Stimulated activated CD4-positive, alpha-beta T cell treated with anti-CD3 and anti-CD28 coated beads, Interleukin-1b, Interleukin-23, amount 100 ng/mL, for 1 hour (primary cell): ENCODE measurements at places on chromosomes 2 and 18.

DNA sequence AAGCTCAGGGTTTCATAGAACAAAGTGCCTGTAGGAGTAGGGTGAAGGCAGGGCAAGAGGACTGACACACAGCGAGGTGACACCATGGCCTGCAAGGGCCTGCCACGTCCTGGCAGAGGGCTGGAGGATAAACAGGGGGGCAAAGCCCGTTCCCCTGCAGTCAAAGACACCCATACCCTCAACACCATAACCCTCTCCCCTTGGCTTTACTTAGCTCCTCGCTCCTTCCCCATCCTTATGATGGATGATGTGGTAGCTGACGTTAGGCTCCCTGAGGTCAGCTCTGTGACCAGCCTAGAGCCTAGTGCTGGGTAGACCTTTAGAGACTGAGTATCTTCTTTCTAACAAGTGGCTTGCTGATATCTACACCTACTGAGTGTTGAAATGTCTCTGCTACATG, 683.3 kb upstream of the HS6ST1 start:
- DNase-seq, result no peak

- no peak for DNase-seq
Measured at GRCh38 chr2:218404351-218405085, 4.8 kb downstream of the CTDSP1 start.

DNA sequence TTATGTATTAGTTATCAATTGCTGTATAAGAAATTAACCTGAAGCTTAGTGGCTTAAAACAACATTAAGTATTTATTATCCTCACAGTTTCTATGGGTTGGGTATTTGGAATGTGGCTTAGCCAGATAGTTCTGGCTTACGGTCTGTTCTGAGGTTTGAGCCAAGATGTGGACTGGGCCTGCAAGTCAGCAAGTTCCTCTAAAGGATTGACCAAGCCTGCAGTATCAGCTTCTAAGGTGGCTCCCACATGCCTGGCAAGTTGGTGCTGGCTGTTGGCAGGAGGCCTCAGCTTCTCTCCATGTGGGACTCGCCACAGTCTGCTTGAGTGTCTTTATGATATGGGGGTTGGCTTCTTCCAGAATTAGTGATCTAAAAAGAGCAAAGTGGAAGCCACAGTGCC, 45.0 kb upstream of the TCF4 start:
- DNase-seq, result no peak

DNA sequence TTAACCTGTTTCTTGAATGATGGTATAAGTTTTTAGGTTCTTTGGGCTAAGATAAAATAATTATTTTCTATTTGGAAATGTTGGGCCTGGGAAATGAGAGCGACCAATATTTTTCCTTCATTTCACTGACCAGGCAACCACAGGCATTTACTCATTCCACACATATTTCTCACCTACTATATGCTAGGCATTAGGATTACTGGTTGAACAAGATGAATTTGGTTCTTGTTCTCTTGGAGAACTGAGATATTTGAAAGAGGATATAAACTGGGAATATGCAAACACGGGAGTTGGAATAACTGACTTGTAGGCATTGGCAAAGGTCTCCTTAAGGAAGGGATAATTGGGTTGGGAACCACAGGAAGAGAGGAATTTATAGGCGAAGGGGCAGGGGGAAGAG, 3.9 kb upstream of the MYL1 start:
- DNase-seq, result no peak

- no peak for DNase-seq
Measured at GRCh38 chr2:28981016-28981441, at the start of gene TOGARAM2. Gene TOGARAM2, plus strand, starts transcription at chr2:28981298. Its CDS starts 13,537 bp downstream, at chr2:28994835.

GRCh38 chr2:109208071-109208950, 79.3 kb downstream of the SH3RF3 start:
- no peak for DNase-seq

DNA sequence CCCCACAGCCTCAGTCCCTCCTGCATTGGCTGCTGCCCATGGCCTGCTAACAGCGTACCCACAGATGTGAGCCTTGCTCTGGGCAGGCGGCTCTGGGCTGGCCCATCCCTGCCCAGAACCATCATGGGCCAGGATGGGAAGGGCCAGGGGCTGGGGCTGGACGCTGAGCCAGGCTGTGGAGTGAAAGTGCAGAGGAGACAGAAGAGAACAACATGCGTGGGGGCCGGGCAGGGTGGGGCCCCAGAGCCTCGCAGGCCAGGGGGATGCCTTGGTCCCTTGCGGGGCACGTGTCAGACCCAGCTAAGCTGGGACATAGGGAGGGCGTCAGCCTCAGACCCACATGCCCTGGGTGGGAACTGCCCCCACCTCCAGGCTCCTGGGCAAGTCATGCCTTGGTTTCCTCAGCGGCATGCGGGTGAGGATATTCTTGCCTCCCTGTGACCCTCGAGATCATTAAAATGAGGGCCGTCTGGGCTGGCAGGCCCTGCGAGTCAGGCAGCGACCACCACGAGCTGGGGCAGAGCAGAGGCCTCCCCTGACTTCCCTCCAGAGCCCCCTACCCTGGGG, 27.3 kb downstream of the GPC1 start:
- DNase-seq, result no peak

- DNase-seq, result no peak
Measured at GRCh38 chr18:13619505-13620205, 106.7 kb downstream of the FAM210A start.

DNA sequence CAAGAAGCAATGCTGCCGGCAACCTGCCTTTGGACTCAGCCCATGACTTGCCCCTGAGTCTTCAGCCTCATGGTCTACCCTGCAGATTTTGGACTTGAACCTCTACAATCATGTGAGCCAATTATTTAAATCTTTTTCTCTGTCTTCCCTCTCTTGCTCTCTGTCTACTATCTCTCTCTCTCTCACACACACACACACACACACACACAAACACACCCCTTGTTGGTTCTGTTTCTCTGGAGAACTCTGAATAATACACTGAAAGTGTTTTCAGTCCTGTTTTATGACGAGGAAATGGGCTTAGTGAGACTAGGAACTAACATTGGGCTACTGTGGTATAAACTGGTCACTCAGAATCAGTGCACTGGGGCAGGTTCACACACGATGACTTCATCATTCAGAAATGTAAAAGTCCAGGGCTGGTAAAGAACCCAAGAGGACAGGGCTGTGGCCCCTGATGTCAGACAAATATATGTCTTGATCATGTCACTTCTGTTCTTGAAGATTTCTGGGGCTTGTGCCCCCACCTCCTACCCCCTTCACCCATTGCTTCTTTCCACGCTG, 266.1 kb upstream of the SIX2 start:
- no peak for DNase-seq

GRCh38 chr2:235901243-235901642, 266.9 kb downstream of the GBX2 start:
- no peak for DNase-seq

DNA sequence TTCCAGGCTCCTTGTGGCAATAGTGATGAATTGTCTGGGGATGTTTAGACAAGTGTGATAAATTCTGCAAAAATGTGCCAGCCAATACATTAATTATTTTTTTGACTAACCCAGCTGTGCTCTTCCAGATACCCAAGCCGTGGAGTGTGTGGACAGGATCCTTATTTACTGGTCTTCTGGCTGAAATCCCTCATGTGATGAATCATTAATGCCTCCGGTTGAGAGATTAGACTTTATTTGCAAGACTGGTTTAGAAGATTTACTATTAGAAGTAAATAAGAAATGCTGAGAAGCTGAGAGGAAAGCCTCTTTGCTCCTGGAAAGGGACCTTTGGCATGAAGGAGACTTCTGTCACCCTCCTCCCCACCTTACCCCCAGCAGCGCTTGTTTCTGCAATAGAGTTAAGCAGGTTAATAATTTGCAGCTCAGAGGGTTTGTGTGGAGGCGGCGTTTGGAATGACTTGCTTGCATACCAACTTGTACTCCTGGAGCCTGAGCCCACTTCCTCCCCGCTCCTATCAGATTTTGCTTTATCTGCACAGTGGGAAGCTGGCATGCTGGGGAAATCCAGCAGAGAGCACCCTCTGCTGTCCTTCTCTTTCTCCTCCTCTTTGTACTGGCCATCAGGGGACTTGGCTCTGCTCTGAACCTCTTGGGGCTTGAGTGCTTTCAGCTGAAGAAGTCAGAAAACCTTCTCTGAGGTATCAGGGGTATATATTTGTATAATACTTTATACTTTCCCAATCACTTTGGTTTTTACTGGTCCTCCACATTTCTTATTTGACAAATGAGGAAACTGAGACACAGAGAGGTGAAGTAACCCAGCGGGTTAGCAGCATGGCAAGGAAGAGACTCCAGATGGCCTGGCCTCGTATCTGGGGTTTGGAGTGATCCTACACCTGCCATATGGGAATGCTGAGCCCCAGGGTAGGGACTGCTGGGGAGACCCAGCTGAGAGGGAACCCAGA, 16.3 kb downstream of the SLC3A1 start:
- no peak for DNase-seq

DNA sequence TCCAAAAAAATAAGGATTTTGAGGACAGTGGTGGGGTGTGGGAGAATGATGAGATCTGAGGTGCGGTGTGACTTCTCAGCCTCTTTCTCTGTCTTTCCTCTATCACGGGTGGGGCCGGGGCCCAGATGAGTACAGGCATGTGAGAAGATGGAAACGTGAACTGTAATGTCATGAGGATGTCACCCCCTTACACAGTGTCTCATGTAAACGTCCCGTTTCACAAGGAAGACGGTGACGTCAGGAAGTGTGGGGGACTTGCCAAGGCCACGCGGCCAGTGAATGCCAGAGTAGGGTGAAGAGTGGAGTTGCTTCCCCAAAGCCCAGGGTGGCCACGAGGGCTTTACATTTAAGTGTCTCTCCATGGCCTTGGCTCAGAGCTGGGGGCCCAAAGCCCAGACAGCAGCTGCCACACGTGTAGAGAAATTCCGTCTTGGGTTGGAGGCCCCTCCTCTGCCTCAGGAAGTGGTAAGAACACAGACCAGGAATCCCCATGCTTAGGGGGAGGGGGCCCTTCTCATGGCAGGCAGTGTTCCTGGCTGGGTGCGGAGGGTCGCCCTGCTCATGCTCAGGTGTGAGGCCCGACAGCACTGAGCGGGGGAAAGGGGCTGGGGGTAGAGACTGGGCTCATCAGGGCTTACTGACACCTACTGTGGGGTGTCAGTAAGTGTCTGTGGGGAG, 80.9 kb upstream of the SMAD7 start:
- DNase-seq, result no peak

DNA sequence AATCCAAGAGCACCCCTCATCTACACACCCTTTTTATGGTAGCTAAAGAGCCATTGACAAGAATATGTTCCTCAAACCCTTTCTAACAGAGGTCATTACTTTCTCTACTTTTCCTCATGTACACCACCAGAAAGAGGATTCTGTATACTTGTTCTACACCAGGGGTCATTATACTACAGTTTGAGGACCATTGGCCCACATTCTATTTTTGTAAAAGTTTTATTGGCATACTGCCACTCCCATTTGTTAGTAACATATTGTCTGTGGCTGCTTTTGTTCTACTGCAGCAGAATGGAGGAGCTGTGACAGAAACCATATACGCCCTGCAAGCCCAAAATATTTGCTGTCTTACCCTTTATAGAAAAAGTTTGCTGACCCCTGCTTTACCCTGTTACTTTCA, 14.3 kb downstream of the HTR2B start:
- DNase-seq, result no peak

DNA sequence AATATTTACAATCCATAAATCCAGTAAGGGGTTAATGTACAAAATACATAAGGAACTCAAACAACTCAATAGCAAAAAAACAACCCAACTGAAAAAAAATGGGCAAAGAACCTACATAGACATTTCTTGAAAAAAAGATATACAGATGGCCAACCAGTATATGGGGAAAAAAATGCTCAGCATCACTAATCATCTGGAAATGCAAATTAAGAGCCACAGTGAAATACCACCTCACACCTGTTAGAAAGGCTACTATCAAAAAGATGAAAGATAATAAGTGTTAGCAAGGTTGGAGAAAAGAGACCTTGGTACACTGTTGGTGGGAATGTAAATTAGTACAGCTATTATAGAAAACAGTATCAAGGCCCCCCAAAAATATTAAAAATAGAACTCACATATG, 14.6 kb downstream of the AP1S3 start:
- no peak for DNase-seq

GRCh38 chr18:76839086-76839794, 16.9 kb downstream of the ZNF236 start:
- DNase-seq, result no peak

- no peak for DNase-seq
Measured at GRCh38 chr2:124289615-124290014, 264.5 kb downstream of the CNTNAP5 start.

DNA sequence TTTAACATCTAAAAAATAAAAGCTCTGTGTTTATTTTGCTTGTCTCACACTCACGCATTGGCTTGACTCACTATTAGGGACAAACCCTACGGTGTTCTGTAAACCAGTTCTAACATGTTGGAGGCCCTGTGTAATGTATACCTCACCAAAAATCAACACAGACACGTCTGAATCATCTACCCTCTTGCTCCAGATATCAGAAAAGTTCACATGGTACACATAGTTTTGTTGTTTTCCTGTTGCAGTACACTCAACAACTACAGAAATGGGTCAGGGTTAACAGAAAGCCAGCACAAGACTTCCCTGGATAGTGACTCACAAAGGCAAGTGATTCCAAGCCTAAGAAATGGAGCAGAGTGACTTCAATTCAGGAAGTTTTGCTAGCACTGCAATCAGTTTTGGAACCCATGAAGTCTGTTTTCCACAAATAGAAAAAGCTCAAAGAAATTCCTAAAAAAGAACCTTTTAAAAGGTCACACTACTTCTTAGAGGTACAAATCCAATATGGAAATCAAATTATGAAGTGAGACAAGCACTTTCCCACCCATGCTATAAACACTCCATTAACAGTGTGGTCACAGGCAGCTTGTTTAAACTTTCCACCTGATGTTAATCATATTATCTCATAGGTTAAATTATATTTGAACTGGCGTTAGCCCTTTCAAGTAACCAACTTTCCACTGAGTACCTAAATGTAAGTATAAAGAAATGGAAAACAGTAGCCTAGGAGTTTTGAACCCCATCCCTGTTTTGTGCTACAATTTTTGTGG, 87.4 kb downstream of the GAREM1 start:
- DNase-seq, result no peak

- no peak for DNase-seq
Measured at GRCh38 chr2:154226931-154227330, 355.2 kb downstream of the GALNT13 start.

DNA sequence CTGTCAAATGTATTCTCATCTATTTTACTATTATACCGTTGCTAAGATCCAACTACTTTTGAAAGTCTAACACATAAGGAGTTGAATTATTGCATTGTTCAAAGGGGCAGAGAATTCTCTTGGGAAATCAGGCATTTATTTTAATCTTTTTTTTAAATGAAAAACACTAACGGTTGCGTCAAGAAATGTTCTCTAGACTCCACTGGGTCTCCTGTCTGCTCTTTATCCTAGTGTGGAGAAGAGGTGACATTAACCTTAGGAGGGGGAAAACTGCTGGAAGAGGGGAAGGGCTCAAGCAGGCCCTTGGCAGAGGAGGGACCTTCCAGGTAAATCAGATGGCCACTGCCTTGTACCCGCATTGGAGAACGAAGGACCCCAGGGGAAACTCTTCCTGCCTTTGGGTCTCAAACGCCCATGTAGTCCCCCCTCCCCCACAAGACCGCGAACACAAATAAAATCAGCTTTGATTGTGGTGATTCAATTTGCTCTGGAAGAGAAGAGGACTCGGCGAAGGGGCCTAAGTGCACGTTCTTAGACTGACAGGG, 1.1 kb upstream of the APCDD1 start:
- no peak for DNase-seq

- no peak for DNase-seq
Measured at GRCh38 chr2:25077789-25078169, 35.9 kb downstream of the EFR3B start.

- no peak for DNase-seq
Measured at GRCh38 chr18:22219568-22220355, 50.4 kb downstream of the GATA6 start.

- DNase-seq, result no peak
Measured at GRCh38 chr2:69993048-69993565, 31.7 kb upstream of the ASPRV1 start.

- DNase-seq, result no peak
Measured at GRCh38 chr2:41379496-41380221, 668.2 kb upstream of the PKDCC start.
